ENCODE measurements at places on chromosomes 16 and 17.
A peak's percentile ranks its signal among the peaks of the same experiment; 100 is the strongest.

DNA sequence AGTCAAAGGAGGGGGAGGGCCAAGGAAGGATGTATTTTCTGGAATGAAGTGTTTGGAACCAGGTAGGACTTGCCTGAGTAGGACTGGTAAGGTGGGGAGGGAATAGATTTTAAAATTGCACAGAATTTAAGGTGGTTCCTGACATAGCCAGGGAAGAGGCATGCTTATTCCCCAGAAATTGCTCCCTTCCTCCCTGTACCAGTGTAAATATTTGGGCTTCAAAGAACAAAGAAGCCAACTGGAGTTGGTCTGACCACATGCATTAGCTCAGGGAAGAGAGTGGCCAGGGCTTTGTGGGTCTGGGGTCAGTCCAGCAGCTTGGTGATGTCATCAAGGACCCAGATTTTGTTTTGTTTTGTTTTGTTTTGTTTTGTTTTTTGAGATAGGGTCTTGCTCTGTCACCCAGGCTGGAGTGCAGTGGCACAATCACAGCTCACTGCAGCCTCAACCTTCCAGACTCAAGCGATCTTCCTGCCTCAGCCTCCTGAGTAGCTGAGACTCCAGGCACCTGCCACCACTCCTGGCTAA, 9.3 kb upstream of the MRTFB start:
- H3K4me3 ChIP-seq: no peak overlapping the region
- no peaks in the 10 kb centered on the region for H3K4me1 ChIP-seq
- H3K27ac ChIP-seq: no peak overlapping the region
- no peak for DNase-seq
- H3K36me3 ChIP-seq: no peaks in the 10 kb centered on the region
- H3K27me3 ChIP-seq: no peaks in the 10 kb centered on the region

GRCh38 chr16:64736857-64737256, 385.0 kb downstream of the CDH11 start:
- no peaks in the 10 kb centered on the region for H3K36me3 ChIP-seq
- no peaks in the 10 kb centered on the region for H3K4me1 ChIP-seq
- no peak overlapping the region for H3K27ac ChIP-seq
- DNase-seq: no peak
- no peaks in the 10 kb centered on the region for H3K27me3 ChIP-seq

GRCh38 chr17:80317706-80317980, 57.0 kb downstream of the RNF213 start:
- H3K36me3 ChIP-seq: peaks cover 29% of the 10 kb centered on the region
- no peak overlapping the region for H3K27ac ChIP-seq
- no peaks in the 10 kb centered on the region for H3K27me3 ChIP-seq
- no peak for DNase-seq

DNA sequence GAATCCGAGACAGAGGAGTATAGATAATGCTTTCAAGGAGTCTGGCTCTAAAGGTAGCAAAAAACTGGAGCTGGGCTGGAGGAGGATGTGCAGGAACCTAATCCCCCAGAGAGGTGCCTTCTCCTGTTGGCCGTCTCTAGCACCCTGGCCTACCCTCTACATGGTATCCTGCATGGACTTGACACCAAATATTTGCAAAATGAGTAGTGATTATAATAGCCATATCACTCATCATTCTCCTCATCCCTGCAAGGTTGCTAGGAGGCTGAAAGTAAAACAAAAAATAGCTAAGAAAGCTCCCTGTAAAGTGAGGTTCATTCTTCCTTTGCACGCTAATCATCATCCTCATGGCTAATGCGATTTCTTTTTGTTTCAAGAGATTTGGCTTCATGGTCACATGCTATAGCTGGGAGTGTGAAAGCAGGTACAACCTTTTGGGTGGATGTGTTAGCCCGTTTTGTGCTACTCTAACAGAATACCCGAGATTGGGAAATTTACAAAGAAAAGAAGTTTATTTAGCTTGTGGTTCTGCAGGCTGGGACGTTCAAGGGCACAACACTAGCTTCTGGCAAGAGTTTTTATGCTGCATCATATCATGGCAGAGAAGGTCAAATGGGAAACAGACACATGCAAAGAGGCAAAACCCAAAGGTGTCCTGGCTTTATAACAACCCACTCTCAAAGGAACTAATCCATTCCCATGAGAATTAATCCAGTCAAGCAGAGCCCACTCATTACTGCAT, 27.1 kb upstream of the CIITA start:
- no peaks in the 10 kb centered on the region for H3K36me3 ChIP-seq
- no peaks in the 10 kb centered on the region for H3K4me1 ChIP-seq
- no peak for DNase-seq
- no peaks in the 10 kb centered on the region for H3K27me3 ChIP-seq
- no peak overlapping the region for H3K27ac ChIP-seq
- H3K4me3 ChIP-seq: no peak overlapping the region

- H3K4me1 ChIP-seq: no peaks in the 10 kb centered on the region
- H3K27ac ChIP-seq: no peak overlapping the region
- no peaks in the 10 kb centered on the region for H3K36me3 ChIP-seq
- DNase-seq: no peak
- no peak overlapping the region for H3K4me3 ChIP-seq
Measured at GRCh38 chr17:79126139-79126538, 51.5 kb downstream of the ENGASE start.

DNA sequence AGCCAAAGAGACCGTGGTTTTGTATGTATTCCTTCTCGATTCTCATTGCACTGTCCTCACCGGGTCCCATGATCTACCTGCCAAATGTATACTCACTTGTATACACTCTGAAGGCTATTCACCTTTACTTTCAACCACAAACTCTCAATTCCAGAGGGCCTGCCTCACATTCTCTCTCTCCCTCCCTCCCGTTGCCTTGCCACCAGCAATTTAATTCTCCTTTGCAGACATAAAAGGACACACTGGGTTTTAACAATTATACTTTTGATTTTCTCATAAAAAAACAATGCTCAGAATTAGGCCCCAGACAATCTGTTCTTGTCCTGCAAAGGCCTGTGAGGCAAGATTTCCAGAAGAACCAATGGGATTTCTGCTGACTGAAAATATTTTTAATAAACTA, 265.1 kb upstream of the PSMD7 start:
- H3K27ac ChIP-seq: no peak overlapping the region
- H3K27me3 ChIP-seq: no peaks in the 10 kb centered on the region
- H3K36me3 ChIP-seq: no peaks in the 10 kb centered on the region
- DNase-seq: no peak
- no peak overlapping the region for H3K4me3 ChIP-seq

GRCh38 chr17:35315283-35315682, 58.1 kb downstream of the SLFN11 start:
- no peaks in the 10 kb centered on the region for H3K36me3 ChIP-seq
- peaks cover 16% of the 10 kb centered on the region for H3K27me3 ChIP-seq
- no peak overlapping the region for H3K4me3 ChIP-seq
- H3K4me1 ChIP-seq: peaks cover 12% of the 10 kb centered on the region
- no peak overlapping the region for H3K27ac ChIP-seq

- no peaks in the 10 kb centered on the region for H3K4me1 ChIP-seq
- no peak overlapping the region for H3K27ac ChIP-seq
- no peaks in the 10 kb centered on the region for H3K27me3 ChIP-seq
- H3K36me3 ChIP-seq: peaks cover 39% of the 10 kb centered on the region
- H3K4me3 ChIP-seq: no peak overlapping the region
- no peak for DNase-seq
Measured at GRCh38 chr17:80365001-80365965, 49.7 kb upstream of the ENDOV start.

GRCh38 chr16:54341892-54342776, 55.5 kb upstream of the IRX3 start:
- no peak for DNase-seq
- no peaks in the 10 kb centered on the region for H3K27me3 ChIP-seq
- no peaks in the 10 kb centered on the region for H3K36me3 ChIP-seq
- H3K4me1 ChIP-seq: peaks cover 9% of the 10 kb centered on the region

DNA sequence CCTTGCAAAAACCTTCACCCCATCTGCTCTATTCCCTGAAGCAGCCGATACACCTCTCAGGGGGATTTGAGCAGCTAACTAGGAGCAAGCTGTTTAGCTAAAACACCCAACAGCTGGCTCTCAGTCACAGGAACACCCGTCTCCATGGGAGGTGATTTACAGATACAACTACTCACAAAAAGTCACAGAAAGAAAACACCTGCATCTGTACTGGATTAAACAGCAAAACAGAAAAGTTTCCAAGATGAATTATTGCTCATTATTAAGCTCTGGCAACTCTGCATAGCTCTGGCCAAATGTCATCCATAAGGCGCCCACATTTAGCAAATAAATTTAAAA, 22.3 kb downstream of the GJC1 start:
- H3K4me1 ChIP-seq: no peaks in the 10 kb centered on the region
- no peak overlapping the region for H3K4me3 ChIP-seq
- no peak overlapping the region for H3K27ac ChIP-seq
- DNase-seq: no peak
- H3K36me3 ChIP-seq: peaks cover 77% of the 10 kb centered on the region

- DNase-seq: no peak
- H3K4me1 ChIP-seq: peaks cover 15% of the 10 kb centered on the region
- H3K27ac ChIP-seq: no peak overlapping the region
- H3K4me3 ChIP-seq: peak overlapping the region; percentile 18
Measured at GRCh38 chr17:50146230-50146926, 4.1 kb downstream of the PPP1R9B start.

DNA sequence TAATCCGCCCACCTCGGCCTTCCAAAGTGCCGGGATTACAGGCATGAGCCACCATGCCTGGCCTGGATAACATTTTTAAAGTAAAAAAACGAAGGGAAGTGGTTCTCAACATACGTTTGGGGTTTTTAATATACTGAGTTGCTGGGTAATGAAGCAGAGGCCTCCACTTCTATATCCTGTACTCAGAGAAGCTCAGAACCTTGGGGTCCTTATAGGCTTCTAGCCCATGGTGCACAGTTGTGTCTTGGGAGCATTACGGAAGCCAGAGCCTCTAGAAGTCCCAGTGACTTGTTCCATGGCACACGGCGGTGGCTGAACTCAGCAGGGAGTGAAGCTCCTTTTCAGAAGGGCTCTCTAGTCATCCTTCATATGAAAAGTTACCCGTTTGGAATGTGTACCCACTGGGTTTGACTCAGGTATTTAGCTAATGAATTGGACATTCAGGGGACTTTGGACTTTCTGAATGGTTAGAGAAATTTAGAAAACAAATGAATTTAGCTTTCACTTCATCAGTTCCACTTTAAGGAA, 67.0 kb downstream of the SEC14L1 start:
- no peak for DNase-seq
- no peak overlapping the region for H3K4me3 ChIP-seq
- no peak overlapping the region for H3K27ac ChIP-seq
- no peaks in the 10 kb centered on the region for H3K4me1 ChIP-seq

- DNase-seq: peak; percentile 74
- H3K27me3 ChIP-seq: peaks cover 33% of the 10 kb centered on the region
- no peak overlapping the region for H3K27ac ChIP-seq
- H3K4me3 ChIP-seq: no peak overlapping the region
- H3K36me3 ChIP-seq: no peaks in the 10 kb centered on the region
- peaks cover 14% of the 10 kb centered on the region for H3K4me1 ChIP-seq
Measured at GRCh38 chr17:38667099-38667786, 7.5 kb downstream of the EPOP start.

DNA sequence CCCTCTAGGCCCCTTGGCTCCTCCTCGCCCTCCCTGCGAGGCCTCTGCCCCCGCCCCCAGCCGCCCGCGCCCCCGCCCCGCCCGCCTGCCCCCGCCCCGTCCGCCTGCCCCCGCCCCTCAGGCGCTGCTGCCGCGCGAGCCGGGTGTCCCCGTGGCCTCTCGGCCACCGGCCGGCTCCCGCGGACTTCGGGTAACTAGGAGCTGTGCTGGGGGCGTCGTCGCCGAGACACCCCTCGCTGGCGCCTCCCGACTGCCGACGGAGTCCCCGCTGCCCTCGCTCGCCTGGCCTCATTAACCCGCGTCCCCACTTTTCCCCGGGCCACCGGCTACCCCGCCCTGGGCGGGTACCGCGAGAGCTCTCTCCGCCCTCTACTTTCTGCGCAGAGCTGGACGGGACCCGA, at the start of gene TLCD1:
Gene TLCD1, minus strand, starts transcription at position 8 of the 401 bp plus-strand sequence. CDS start 136 bp downstream, outside the sequence.
- H3K27ac ChIP-seq: peak within 1 kb of the TSS; percentile 96
- peak; percentile 81 for DNase-seq
- peaks cover 21% of the 10 kb centered on the region for H3K4me1 ChIP-seq
- H3K4me3 ChIP-seq: peak within 1 kb of the TSS; percentile 61
- no peaks in the 10 kb centered on the region for H3K27me3 ChIP-seq

GRCh38 chr16:80972611-80973010, 34.1 kb downstream of the CMC2 start:
- H3K36me3 ChIP-seq: peaks cover 68% of the 10 kb centered on the region
- H3K27ac ChIP-seq: no peak overlapping the region

DNA sequence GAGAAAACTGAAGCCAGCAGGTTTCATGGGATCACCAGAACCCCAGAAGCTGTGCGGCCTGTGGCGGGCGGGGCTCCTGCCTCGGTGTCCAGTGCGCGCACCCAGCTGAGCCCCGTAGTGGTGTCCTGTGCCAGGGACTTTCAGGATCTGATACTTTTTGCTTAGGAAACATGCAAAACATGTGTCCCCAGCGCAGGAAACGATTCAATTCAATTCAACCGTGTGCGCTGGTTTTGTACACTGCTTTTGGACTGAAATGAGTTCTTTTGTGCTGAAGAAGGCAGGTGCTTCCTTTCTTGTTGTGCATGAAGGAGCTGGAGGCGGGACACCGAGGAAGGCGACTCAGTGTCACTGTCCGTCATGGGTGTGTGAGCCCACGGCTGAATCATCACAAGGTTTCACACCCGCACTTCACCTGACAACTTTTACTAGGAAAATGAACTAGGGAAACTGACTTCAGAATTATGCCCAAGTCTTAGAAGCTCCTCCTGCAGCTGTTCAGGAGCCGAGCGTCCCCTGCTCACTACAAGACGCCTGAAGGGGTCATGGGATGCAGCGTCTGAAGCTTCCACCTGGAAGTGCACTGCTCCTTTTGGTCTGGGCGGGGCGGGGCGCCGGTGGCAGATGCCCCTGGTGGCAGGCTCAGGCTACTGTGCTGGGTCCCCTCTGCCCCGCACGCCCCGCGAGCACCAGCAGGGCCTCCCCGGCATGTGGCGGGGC, 31.4 kb upstream of the ZNF750 start:
- H3K27me3 ChIP-seq: no peaks in the 10 kb centered on the region
- H3K27ac ChIP-seq: no peak overlapping the region
- H3K36me3 ChIP-seq: peaks cover 42% of the 10 kb centered on the region
- H3K4me1 ChIP-seq: peaks cover 17% of the 10 kb centered on the region
- H3K4me3 ChIP-seq: no peak overlapping the region

GRCh38 chr17:74019271-74019670, 184.2 kb upstream of the RPL38 start:
- H3K4me3 ChIP-seq: no peak overlapping the region
- DNase-seq: no peak
- H3K27ac ChIP-seq: no peak overlapping the region
- H3K36me3 ChIP-seq: no peaks in the 10 kb centered on the region
- no peaks in the 10 kb centered on the region for H3K27me3 ChIP-seq
- H3K4me1 ChIP-seq: no peaks in the 10 kb centered on the region

DNA sequence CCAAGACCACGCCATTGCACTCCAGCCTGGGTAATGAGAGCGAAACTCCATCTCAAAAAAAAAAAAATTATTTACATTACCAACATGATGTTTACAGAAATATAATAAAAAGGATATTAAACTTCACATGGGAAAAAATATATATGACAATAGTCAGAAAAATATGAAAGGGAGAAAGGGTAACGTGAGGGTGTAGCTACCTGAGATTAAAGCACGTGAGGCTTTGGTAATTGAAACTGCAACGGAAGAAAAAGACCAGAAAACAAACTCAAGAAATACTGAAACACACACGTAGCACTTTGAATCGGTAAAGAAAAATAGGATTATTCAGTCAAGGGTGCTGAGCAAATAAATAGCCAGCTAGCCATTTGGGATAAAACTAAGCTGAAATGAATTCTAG, 53.6 kb downstream of the CYTH1 start:
- no peak overlapping the region for H3K4me3 ChIP-seq
- no peak overlapping the region for H3K27ac ChIP-seq
- H3K36me3 ChIP-seq: no peaks in the 10 kb centered on the region

GRCh38 chr16:4801962-4802658, at the start of gene ROGDI:
Gene ROGDI (minus strand): TSS chr16:4802633. CDS start chr16:4802571, 62 bp downstream.
- peaks cover 14% of the 10 kb centered on the region for H3K4me1 ChIP-seq
- H3K4me3 ChIP-seq: peak within 1 kb of the TSS; percentile 94
- DNase-seq: peak; percentile 74
- peaks cover 41% of the 10 kb centered on the region for H3K36me3 ChIP-seq
- peak within 1 kb of the TSS; percentile 98 for H3K27ac ChIP-seq

Data from neuronal stem cell (in vitro differentiated cells).